ENCODE measurements at places on chromosomes 3 and 15.

DNA sequence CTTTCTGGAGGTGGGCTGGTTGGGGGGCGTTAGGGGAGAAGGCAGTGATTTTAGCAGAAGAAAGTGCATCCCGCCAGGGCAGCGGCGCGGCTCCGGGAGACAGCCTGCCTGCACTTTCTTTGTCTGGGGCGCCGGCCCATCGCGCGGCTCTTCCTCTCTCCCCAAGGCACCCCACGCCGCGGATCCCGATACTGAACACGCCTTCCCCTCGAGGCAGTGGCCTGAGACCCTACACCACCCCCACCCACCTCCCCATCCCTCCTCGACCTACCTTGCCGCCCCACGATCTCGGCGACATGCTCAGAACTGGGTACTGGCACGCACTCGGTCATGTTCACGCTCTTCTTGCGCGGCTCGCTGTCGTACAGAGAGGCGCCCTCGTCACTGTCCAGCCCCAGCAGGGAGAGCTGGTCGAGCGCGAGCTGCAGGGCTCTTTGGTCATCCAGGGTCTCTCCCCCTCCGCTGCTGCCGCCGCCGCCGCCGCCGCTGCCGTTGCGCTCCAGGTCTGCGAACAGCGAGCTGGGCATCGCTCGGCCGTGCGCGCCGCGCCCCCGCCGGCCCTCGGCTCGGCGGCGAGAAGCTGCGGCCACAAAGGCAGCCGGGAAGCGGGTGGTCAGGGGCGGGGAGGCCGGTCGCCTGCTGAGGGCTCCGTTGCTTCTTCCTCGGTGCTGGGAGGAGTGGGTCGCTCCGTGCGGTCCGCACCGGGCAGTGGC is 483 bp downstream of the MEX3B start:
- DNase-seq = no peak

- DNase-seq = no peak
These were observed 162.5 kb downstream of the MECOM start for GRCh38 chr3:169501061-169501460.

GRCh38 chr3:70342149-70342548 is 29.7 kb upstream of the MDFIC2 start:
- no peak for DNase-seq

GRCh38 chr3:139557041-139557440 is 17.5 kb upstream of the RBP1 start:
- no peak for DNase-seq

DNA sequence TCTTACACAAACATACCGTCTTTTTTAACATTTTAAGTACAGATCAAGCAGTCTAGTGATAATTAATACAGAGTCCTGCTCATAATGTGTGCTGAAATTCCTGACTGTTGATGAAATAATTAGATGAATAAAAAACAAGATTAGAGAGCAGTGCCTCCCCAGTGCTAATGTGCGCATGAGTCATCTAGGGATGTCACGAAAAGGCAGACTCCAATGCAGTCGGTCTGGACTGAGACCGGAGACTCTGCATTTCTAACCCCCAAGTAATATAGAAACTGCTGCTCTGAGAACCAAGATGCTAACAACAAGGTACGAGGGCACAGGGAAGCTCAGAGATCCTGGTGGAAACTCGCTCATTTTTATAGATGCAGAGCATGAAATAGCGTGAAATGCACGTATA is 61.4 kb downstream of the COL8A1 start:
- DNase-seq = no peak

GRCh38 chr3:127475391-127475790 is 115.1 kb downstream of the TPRA1 start:
- no peak for DNase-seq

DNA sequence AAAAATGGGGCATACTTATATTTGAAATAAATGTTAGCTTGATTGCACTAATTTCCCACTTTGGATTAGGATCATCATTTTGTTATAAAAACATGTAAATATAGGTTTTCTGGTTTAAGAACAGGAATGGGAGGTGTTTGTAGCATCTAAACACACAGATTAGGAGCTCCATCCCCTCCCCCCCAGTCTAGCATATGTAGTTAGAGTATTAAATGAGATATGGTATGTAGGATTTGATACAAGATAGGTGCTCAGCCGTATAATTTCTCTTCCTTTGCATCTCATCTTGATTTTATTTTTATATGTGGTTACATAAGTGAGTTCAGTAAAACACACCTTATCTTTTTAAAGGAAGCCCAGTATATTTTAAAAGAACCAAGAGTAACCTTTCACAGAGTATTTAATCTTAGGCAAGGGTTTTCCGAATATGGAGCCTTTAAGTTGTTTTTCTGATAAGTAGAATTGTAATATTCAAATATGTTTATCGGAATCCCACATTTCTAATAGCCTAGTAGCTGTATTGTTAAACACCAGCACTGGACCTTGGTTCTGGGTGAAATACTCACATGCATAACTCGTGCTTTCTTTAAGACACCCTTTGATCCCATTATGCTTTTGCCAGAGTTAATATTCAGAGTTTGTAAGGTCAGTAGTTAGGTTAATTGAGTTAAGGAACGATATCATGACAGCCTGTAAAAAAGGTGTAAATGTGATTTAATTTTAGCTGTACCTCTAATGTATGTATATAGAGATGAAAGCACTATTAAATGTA is 2.3 kb downstream of the SLC25A36 start:
- no peak for DNase-seq

DNA sequence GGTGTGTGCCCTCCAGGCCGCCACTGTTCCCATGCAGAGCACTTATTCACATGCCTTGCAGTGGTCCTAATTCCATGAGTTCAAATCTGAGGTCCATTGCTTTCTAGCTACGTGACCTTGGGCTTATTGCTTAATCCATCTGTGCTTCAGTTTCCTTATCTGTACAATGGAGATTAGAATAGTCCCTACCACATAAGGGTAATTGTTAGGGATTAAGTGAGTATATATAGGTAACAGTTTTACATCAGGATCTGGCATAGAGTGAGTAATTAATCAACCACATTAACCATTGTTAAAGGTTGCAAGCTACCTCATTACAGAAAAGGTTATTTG is 7.6 kb downstream of the CPN2 start:
- no peak for DNase-seq

DNA sequence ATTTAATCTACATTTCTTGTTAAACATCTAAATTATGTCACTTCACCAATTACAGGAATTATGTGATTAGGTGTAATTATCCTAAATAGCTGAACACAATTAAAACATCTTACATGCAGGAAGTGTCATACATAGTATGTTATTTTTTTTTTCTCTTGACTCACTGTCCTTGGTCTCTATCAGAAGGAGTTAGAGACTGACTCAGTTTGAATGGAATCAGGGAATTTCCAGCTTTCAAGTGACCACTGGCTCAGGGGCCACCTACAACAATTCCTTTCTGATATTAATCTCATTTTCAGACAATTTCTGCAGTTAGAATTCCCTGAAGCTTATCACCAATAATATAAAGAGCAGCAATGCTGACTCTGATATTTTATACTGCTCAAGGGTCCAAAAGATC is 400.7 kb downstream of the ROBO1 start:
- DNase-seq = no peak

DNA sequence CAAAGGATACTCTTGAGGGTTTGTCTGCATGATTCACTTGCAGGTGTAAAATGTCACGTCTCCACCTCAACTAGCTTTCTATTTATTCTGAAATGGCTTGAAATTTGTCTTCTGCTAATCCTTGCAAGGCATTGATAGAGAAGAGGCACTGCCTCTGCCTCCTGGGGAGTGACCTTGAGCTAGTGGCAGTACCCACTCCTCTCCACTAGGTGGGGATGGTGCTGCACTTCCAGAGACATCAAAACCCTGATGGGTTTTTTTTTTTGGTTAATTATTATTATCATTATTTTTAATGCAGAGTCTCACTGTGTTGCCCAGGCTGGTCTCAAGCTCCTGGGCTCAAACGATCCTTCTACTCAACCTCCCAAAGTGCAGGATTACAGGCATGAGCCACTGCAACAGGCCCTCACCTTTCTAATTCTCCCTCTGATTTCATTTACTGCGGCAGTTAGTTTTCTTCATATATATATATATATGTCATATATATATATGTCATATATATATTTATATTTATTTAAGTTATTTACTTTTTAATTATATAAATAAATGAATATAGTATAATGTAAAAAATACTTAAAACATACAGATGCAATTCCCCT is 117.6 kb upstream of the EIF1B start:
- peak; percentile 3 for DNase-seq

GRCh38 chr3:98259707-98260106 is 4.3 kb upstream of the OR5H6 start:
- DNase-seq = no peak

DNA sequence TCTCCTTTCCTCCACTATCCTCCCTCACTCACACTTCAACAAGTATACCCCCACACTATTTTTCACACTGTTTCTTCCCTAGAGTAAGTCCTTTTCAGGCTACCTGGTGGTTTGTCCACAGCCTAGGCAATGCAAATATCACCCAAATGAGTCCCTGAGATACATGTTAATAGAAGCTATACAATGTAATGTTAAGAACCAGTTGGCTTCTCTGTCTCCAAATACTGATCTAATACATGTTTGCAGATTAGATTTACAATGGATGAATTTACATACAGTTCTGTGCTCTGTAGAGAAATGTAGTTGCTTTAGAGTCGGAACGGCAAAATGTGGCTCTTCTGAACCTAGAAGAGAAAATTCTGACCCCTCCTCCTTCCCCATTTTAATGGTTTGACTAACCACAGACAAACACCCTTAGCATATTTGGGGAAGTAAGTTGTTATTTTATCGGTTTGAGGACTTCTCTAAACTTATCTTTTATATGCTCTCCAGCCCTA is 63.6 kb upstream of the MBNL1 start:
- DNase-seq = no peak

DNA sequence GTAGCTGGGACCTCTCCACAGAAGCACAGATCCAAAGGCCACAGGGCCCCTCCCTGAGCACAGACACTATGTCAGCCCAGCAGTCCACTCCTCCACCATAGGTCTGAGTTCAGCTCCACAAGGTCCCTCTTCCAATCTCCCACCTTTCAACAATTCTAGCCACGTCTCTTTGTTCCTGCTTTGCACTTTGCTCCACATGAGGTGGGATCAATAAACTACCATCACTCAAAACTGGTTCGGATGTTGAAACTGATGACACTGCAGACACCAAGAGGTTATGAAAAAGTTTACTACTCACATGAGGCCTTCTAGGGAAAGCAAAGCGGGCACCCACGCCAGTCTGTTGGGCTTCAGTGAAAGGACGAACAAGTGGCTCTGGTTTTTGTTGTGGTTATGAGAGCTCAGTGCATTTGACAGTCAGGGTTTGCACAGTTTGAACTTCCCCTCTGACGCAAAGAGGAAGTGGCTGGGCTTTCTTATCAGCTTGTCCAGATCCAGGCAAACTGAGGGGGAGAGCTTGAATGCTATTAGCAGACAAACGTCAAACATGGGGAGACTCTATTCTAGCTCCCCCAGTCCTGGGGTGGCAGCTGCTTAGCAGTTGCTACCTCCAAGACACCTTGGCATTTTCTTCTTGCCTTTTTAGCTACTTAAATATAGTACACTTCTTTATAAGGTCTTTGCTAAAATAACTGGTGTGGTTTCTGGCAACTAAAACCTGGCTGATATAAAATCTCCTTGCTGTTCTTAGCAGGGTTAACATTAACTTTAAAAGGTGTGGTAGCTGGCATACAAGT is 37.8 kb downstream of the ZNF445 start:
- no peak for DNase-seq

- no peak for DNase-seq
These were observed 63.0 kb upstream of the SMAD3 start for GRCh38 chr15:67002368-67002767.

GRCh38 chr15:64000183-64000951 is 45.9 kb downstream of the DAPK2 start:
- no peak for DNase-seq

DNA sequence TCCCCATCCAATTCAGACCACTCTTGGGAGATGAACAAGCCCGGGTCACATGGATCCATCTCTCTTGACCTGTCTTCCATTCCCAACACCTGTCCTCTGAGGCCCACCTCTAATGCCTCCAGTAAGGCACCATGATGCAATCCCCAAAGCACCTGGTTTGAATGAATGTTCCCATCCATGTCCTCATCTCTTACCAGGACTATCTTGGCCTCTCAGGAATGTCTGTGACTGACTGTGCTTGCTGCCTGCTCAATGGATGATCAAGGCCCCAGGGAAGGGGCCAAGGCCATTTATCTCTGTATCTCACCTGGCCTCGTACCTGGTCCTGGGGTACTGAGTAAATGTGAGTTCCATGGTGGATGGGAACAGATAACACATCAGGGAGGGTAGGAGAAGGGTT is 49.7 kb downstream of the SLCO2A1 start:
- no peak for DNase-seq

DNA sequence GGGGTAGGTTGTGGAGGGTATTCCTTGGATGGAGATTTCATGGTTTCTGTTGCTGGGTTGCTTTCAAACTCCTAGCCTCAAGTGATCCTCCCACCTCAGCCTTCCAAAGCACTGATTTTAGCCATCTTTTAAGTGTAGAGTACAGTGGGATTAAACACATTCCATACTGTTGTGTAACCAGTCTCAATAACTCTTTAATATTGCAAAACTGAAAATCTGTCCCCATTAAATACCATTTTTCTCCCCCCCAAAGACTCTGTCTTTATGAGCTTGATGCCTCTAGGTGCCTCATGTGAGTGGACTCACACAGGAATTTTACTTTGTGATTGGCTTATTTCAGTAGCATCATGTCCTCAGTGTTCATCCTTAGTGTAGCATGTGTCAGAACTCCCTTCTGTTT is 74.7 kb upstream of the ATP10A start:
- DNase-seq = no peak

GRCh38 chr15:39850436-39850835 is 67.8 kb upstream of the FSIP1 start:
- DNase-seq = no peak

- DNase-seq = peak; percentile 72
These were observed 747 bp upstream of the ZNF592 start for GRCh38 chr15:84747416-84748273.

GRCh38 chr3:133856316-133856715 is 39.4 kb downstream of the RAB6B start:
- no peak for DNase-seq

GRCh38 chr15:72599855-72600464 is 54.5 kb upstream of the GOLGA6B start:
- no peak for DNase-seq

GRCh38 chr15:39817892-39818291 is 35.3 kb upstream of the FSIP1 start:
- DNase-seq = no peak

GRCh38 chr3:136326316-136326715 is 76.2 kb downstream of the PCCB start:
- no peak for DNase-seq

GRCh38 chr3:99927671-99928457 is 110.2 kb downstream of the CMSS1 start:
- DNase-seq = no peak

DNA sequence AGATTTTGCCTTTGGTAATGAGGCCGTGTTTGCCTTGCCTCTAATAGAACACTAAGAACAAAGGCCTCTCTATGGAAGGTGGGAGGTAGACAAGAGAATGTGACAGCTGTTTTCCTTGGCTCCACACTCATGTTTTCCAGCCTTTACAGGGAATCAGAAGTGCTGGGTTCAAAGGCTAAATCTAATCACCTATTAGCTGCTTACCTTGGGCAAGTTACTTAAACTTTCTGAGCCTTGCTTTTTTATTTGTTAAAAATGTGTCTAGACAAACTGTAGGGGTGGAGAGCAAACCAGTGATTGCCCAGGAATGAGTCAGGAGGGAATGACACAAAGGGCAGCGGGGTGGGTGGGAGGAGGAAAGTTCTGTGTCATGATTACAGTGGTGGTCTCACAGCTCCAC is 179.0 kb downstream of the P3H2 start:
- DNase-seq = no peak

All from activated naive CD4-positive, alpha-beta T cell (primary cell).